ENCODE measurements at places on chromosomes 4 and X.

GRCh38 chr4:43244688-43245382 is 352.3 kb downstream of the GRXCR1 start:
- no peak for DNase-seq

DNA sequence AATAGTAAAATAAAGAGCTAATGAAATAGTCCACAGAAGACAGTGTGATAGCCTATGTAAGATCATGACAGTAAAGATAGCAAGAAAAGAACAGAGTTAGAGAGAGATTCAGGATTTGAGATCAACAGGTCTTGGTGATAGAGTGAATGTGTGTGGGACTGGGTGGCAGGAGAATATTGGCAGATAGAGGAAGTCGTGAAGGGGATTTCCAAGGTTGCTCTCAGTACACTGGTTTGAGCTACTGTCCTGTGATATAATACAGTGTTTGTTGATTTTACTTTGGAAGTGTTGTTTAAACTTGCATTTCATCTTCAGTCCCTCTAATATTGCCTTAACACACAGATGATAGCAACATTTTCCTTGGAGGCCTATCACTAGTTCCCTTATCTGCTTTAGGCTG is 44.1 kb downstream of the DTHD1 start:
- DNase-seq: no peak

- no peak for DNase-seq
Observed at GRCh38 chr4:3168029-3168428, 80.9 kb upstream of the MSANTD1 start.

DNA sequence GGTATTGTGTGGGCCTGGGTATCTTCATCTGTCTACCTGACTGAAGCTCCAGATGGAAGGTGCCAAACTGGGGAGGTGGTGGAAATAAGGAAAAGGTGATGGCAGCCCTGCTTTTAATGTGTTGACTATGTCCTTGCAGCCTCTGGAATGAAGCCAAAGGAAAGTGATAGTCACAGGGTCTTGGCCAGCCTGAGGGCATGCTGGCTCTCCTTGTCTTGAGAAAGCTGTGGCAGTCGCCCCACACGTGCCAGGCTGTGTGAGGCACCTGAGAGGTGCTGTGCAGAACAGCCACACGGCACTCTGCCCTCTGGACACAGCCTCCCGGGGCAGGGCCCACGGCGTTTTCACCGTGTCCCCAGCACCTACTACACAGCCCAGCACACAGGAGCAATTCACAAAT is 77.6 kb downstream of the NAT8L start:
- DNase-seq: no peak

GRCh38 chr4:16078195-16078760 is 5.5 kb downstream of the PROM1 start:
- DNase-seq: no peak

GRCh38 chr4:152004801-152005200 is 244.0 kb upstream of the GATB start:
- no peak for DNase-seq

- DNase-seq: no peak
Observed at GRCh38 chrX:20352935-20353336, 86.2 kb upstream of the RPS6KA3 start.

- no peak for DNase-seq
Observed at GRCh38 chr4:124948976-124949597, 236.6 kb upstream of the ANKRD50 start.

GRCh38 chrX:154348114-154348531 is 26.3 kb downstream of the FLNA start:
- no peak for DNase-seq

GRCh38 chr4:118850488-118851173 is 14.7 kb upstream of the SEC24D start:
- DNase-seq: no peak

GRCh38 chrX:104987063-104987462 is 233.4 kb downstream of the TEX13A start:
- DNase-seq: no peak

- no peak for DNase-seq
Observed at GRCh38 chr4:182494103-182494502, 250.9 kb downstream of the TENM3 start.

DNA sequence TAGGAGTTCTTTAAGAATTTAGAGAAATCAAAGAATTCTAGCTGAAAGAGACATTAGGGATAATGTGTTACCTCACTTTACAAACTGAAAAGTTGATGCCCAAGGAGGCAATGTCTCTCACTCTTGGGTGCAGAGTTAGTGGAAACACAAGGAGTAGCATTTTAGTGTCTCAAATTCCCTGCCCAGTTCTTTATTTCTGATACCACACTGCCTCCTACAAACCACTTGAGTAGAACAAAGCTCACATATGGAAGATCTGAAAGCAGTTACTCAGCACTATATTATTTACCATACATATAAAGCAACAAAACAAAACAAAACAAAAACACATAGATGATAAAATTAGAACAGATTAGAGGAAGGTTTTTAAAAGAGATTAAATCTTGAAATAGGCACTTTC is 124.2 kb downstream of the REELD1 start:
- DNase-seq: no peak

DNA sequence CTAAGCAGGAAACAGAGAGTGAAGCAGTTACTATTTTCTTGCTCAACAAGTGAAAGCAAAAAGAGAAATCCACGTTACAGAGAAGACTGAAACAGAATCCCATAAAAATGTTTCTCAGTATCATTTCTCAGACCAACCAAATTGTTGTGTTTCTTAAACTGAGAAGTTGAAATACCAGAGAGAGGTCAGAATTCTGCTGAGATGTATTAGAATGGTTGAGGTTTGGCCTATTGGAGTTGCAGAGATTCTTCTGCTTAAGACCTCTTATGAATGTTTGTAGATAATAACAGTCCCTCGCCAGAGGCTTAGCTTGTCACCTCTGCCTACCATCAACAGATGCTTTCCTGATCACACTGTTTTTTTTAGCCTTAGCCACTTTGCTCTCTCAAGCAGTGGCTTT is 481.4 kb downstream of the TRIML1 start:
- DNase-seq: no peak

- DNase-seq: no peak
Observed at GRCh38 chr4:90715242-90715641, 588.0 kb downstream of the CCSER1 start.

- no peak for DNase-seq
Observed at GRCh38 chrX:52979993-52980392, 21.7 kb upstream of the FAM156A start.

DNA sequence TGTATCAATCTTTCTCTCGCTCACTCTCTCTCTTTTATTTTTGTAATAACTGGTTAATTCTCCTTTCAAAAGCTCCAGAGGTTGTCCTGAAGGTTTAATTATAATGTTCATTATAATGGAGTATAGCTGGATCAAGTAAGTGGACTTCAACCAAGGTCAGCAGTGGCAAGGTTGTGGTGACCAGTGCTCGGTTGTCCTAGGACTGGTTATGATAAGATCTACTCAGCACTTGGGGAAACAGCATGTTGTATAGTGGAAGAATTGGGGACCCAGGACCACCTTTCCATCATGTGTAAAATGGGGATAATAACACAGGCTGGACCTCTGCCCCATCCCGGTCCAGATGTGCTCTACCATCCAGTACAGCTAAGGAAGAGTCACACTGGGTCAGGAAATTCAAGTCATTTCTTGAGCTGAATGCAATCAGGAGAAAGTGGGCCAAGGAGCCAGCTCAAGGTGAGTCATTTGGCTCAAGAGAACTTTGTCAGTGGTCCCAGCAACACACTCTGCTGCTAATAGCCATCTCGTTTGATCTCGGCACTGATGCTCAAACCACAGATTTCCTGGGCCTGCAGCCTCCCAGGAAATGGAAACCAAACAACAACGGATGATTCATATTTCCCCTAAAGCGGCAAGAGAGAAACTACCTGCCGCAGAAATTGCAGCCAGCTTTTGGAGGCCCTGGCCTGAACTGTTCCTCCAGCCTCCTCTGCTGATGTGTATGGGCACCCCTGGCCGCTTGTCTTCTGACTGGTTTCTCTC is 123.6 kb upstream of the RBPJ start:
- DNase-seq: no peak

DNA sequence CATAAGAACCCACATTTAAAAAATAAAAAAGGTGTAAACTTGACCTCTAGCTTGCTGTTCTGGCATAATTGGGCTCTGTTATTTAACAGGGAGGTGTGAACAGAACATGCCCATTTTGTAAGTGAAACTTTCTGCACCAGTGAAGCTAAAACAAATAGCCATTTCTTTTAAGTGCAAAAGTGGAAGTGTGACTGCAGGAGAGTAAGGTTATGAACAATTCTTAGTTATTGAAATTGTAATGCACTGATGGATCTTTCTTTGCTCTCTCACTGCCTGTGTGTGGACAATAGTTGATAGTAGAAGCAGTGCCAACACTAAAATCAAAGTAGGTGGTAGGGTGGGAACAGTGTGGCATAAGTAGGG is 12.6 kb downstream of the P2RY10 start:
- DNase-seq: no peak

- no peak for DNase-seq
Observed at GRCh38 chr4:68074397-68074796, 55.3 kb downstream of the TMPRSS11F start.

DNA sequence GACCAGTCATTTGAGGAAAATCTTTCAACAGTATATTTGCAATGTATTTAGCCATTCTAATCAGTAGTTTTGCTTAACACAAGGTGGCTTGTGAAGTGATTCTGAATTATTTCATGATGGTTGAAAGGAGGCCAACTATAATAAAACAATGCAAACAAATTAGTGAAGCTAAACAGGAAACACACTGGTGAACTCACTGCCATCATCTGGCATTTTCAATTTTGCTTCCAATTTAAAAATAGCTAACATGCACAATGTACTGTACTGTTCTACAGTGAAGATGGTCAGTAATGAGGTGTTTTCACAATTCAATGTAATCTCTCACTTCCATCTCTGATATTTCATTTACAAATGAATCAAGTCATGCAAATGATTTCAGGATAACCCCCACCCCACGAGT is 31.1 kb downstream of the PGRMC2 start:
- DNase-seq: no peak

DNA sequence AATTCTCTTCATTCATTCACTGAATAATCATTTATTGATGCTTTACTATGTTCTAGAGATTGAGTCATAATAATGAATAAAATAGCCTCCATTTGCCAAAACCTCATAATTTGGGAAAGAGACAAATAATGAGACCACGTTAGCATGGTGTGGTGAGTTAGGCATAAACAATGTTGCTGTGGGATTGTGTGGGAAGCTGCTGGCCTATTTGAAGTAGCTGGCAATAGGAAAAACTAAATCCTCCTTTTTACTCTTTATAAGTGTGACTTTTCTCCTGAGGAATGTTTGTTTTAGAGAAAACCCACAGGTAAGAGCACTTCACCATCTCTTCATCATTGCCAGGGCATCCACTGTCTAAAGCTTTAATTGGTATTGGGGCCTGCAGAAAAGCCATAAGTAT is 95.3 kb downstream of the AREG start:
- DNase-seq: no peak

DNA sequence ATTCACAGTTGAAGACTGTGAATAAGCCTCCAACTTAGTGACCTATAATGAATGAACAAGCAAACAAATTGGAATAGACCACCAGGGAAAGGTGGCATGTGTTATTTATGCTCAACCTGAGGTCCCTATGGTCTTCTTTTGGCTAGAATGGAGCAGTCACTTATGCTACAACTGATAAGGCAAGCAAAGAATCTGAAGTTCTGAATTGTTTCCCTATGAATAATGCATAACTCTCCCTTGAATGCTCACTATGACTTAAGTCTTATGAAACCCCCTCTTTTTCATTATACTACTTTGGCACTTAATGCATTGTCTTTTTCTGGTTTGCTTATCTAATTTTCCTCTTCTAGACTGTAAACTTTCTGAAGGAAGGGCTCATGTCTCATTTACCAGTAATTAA is 2.6 kb downstream of the GIMD1 start:
- no peak for DNase-seq

- DNase-seq: no peak
Observed at GRCh38 chrX:100591256-100592051, 6.7 kb downstream of the TNMD start.

DNA sequence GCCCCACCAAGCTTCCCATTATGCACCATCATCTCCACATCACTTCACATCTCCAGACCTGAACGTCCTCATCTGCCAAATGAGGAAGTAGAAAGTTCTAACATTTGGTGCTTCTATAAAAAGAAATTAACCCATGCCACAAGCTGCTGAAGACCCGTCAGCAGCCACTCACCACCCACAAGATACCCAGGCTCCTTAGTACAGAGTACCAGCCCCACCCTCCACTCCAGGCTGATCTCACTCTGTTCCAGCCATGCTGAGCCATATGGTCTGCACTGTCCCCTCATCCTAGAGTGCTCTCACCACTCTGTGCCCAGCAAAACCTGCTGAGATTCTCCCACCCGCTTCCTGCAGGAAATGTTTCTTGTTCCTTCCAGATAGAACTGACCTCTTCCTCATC is 240.8 kb upstream of the PPARGC1A start:
- no peak for DNase-seq

DNA sequence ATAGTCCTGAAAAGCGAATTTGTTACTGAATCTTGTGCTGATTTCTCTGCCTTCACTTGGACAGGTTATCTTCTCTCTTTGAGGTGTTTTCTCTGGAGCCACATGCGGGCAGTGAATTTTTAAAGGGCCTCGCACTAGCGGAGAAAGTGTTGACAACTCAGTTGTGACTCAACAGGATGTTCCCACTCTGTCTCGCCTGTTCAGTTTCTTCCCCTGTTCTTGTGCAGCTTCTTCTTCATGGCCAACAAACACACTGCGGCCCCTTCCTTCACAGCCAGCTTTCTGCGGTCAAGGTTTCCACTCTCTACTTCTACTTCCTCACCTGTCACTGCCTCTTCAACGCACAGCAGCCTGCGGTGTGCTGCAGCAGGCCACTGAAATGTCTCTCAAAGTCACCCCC is 1.1 kb upstream of the SHROOM4 start:
- no peak for DNase-seq

Measured in putamen (tissue), 1 donor.